ENCODE measurements at places on chromosomes 7 and 10. TPM values are rescaled to one million over a fixed set of nuclear protein-coding genes. Genes with fewer than 3 reads are reported as not detected.

TMEM176A gene
- 0.09 TPM for total RNA-seq

VSTM2A gene
- 0.08 TPM for total RNA-seq

PIK3AP1 gene
- 0.84 TPM for total RNA-seq

EFCAB10 gene
- 2.4 TPM for total RNA-seq

STAG3 gene
- total RNA-seq: 0.27 TPM

BCAP29 gene
- 43.3 TPM for total RNA-seq

RPEL1 gene
- not detected for total RNA-seq

SORCS3 gene
- total RNA-seq: not detected

SPDYE16 gene
- not detected for total RNA-seq

LRCH4 gene
- total RNA-seq: 10.2 TPM

SH2D4B gene
- 0.13 TPM for total RNA-seq

AGR2 gene
- total RNA-seq: 120 TPM

Data from A549 treated with dexamethasone at 1 μM for 4 hours (cell line).